Neuronal stem cell (in vitro differentiated cells): ENCODE measurements at places on chromosomes 4 and X.

DNA sequence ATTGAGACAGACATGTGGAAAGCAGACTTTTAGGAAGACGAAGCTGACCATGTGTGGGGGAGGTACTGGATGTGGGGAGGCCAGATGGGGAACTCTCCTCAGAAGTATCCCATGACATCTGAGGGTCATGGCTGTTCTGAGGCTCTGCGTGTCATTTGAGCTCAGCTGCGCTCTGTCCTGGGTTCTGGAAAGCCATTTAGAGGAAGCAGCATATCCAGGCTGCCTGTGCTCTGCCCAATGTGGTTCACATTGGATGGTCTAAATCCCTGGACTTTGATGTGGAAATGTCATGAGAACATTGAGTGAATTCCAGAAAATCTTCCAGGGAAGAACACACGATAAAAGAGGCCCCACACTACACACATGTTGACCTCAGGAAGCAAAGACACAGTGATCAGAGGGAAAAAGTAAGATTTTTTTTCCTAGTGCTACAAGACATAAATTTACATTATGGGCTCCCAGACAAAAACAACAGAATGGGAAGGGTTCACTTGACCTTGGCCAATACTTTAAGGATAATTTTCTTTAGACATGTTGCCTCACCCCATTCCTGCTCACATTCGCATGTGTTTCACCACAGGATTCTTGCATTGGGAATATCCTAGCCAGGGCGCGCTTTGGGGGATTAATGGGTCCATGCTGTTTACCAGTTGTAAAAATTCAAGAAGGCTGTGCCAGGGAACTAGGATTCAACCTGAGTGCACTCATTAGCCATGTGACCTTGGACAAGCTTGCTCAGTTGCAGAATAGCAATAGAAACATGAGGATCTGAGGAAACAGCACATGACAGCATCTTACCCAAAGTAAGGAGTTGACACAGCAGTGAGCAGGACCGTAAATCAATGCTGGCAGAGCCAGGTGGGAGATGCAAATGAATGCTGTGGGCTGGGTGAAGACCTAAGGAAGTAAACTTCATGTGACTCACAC, 73.2 kb upstream of the C1QTNF7 start:
- H3K4me3 ChIP-seq: no peak overlapping the region
- no peaks in the 10 kb centered on the region for H3K4me1 ChIP-seq
- no peak overlapping the region for H3K27ac ChIP-seq
- H3K36me3 ChIP-seq: no peaks in the 10 kb centered on the region
- no peak for DNase-seq

GRCh38 chr4:110294165-110294564, 95.8 kb upstream of the ELOVL6 start:
- DNase-seq: no peak
- no peaks in the 10 kb centered on the region for H3K36me3 ChIP-seq
- H3K27me3 ChIP-seq: no peaks in the 10 kb centered on the region

DNA sequence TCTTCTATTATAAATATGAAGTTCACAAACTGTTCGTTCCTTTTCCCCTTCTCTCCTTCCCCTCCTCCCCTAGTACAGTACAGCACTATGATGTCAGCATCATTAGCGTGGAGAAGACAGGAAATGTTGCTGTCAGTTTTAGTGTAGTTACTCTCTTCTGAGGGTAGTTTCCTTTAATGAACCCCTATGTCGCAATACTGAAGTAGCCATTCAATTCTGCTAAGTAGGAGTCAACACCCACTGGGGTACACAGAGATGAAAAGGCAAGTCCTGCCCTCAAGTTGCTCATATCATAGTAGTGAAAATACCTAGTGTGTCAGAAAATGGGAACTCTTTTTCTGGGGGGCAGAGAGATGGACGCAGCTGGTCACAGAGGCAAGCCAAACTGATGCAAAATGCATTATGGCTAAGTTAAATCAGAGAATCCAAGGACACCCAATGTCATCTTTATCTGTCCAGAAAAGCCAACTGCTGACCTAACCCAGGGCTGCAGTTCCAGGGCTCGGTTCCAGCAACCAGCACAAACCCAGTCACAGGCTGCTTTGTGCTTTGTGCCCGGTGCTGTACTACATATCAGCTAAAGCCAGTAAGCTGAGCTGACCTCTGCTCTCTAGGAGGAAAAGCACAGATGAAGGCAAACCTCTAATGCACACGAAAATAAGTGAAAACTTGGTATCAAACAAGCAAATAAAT, 31.5 kb downstream of the GRIA3 start:
- H3K36me3 ChIP-seq: no peaks in the 10 kb centered on the region
- H3K27ac ChIP-seq: no peak overlapping the region
- H3K27me3 ChIP-seq: peaks cover 6% of the 10 kb centered on the region
- H3K4me1 ChIP-seq: peaks cover 5% of the 10 kb centered on the region

- no peaks in the 10 kb centered on the region for H3K27me3 ChIP-seq
- H3K27ac ChIP-seq: no peak overlapping the region
- H3K4me1 ChIP-seq: no peaks in the 10 kb centered on the region
- no peak overlapping the region for H3K4me3 ChIP-seq
- no peak for DNase-seq
These were observed 10.5 kb downstream of the NELFA start for GRCh38 chr4:1998296-1998695.

GRCh38 chr4:156672492-156673305, 298.9 kb downstream of the PDGFC start:
- H3K4me1 ChIP-seq: peaks cover 2% of the 10 kb centered on the region
- H3K4me3 ChIP-seq: no peak overlapping the region
- no peak overlapping the region for H3K27ac ChIP-seq

DNA sequence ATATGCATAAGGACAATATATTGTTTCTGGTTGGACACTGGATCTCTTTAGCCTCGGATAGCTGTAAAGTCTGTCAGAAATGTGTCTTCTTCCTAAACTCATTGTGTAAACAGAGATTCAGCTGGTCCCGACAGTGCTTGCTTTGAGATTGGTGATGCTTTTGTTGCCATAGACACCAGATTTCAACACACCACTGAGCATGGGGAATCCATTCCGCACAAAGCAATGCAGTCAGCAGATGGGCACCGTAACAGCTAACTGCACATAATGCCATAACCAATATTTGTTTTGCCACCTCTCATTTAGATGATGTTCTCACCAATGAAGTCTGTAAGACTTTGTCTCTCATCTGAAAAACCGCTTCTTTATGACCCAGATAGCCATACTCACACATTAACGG, 33.3 kb upstream of the FAM47C start:
- no peak overlapping the region for H3K27ac ChIP-seq
- H3K36me3 ChIP-seq: no peaks in the 10 kb centered on the region
- H3K27me3 ChIP-seq: no peaks in the 10 kb centered on the region
- H3K4me1 ChIP-seq: no peaks in the 10 kb centered on the region

GRCh38 chr4:85780664-85781063, 305.7 kb downstream of the ARHGAP24 start:
- no peak overlapping the region for H3K4me3 ChIP-seq
- no peaks in the 10 kb centered on the region for H3K36me3 ChIP-seq
- H3K4me1 ChIP-seq: no peaks in the 10 kb centered on the region
- no peak overlapping the region for H3K27ac ChIP-seq
- no peak for DNase-seq
- H3K27me3 ChIP-seq: no peaks in the 10 kb centered on the region

DNA sequence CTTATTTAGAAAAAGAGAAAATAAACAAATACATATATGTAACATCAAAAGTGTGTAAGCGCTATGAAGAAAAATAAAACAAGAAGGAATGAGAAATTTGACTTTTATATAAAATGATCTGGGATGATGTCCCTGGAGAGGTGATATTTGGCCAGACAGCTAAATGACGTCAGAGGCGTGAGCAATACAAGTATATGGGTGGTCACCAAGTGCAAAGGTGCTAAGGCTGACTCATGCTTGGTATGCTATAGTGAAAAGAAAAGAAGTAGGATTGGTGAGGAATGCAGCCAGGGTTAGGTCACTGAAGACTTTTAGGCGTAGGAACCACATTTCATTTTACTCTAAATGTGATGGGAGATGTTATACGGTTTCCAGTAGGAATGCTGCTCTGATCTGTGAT, 1049.1 kb upstream of the TENM3 start:
- H3K27me3 ChIP-seq: no peaks in the 10 kb centered on the region
- DNase-seq: no peak
- peaks cover 8% of the 10 kb centered on the region for H3K4me1 ChIP-seq

DNA sequence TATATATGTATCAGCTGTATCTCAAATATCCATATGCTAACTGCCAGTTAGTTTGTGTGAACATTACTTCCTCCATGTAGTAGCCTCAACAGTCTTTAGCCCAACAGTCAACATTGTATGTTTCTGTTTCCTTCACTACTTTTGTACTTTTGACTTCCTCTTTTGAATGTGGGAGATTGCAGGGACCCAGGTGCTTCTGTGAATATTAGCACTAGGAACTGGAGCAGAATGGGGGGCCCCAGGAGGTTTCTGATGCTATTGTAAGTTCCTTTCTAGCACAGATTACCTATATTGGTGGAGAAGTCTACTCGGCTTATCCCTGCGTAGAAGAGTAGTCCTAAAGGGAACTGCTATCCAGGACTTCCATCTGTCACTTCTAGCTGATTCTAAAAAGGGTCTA, 2.3 kb downstream of the PLAC8 start:
- H3K4me3 ChIP-seq: no peak overlapping the region
- peaks cover 3% of the 10 kb centered on the region for H3K27me3 ChIP-seq
- H3K4me1 ChIP-seq: no peaks in the 10 kb centered on the region
- no peak for DNase-seq
- H3K36me3 ChIP-seq: no peaks in the 10 kb centered on the region
- H3K27ac ChIP-seq: no peak overlapping the region

DNA sequence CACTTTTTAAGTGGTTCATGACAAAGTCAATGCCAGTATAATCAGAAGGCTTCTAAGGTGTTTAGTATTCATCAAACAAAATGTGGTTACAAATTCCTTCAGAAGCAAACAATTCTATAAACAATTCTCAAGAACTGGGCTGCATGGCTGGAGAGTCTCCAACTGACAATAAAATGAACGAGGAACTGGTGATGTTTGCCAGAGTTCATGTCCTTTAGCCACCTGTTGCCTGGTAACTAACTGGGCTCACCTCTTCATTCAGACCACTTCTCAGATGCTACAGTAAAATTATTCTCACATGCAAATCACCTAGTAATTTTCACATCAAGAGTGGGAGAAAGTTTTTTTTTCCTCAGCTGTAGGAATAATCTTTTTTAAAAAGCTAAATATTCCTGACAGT, 53.3 kb downstream of the CAMK2D start:
- H3K27me3 ChIP-seq: no peaks in the 10 kb centered on the region
- H3K36me3 ChIP-seq: no peaks in the 10 kb centered on the region
- DNase-seq: no peak
- H3K4me3 ChIP-seq: no peak overlapping the region
- peaks cover 4% of the 10 kb centered on the region for H3K4me1 ChIP-seq

GRCh38 chr4:145792429-145792828, 112.5 kb downstream of the C4orf51 start:
- H3K27ac ChIP-seq: no peak overlapping the region
- no peak overlapping the region for H3K4me3 ChIP-seq
- H3K4me1 ChIP-seq: no peaks in the 10 kb centered on the region
- no peaks in the 10 kb centered on the region for H3K27me3 ChIP-seq
- H3K36me3 ChIP-seq: no peaks in the 10 kb centered on the region
- DNase-seq: no peak

DNA sequence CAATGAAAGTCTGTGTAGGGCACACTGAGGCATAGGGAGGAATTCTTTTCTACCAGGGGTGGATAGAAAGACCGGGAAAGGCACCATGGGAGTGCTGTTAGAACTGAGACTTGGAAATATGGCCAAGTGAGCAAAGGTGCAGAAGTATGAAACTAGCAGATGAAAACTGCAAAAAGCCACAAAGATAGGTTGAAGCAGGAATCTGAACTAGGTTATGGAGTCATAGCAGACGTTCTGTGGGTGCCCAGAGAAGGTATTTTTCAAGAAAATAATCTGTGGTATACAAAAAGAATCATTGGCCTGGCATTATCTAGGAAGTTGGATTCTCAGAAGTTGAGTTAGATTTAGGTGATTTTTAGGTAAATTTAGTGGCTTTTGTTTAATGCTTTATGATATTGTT, 48.5 kb downstream of the SMAD1 start:
- no peaks in the 10 kb centered on the region for H3K27me3 ChIP-seq
- H3K27ac ChIP-seq: no peak overlapping the region
- peaks cover 26% of the 10 kb centered on the region for H3K36me3 ChIP-seq
- no peak for DNase-seq
- peaks cover 21% of the 10 kb centered on the region for H3K4me1 ChIP-seq

DNA sequence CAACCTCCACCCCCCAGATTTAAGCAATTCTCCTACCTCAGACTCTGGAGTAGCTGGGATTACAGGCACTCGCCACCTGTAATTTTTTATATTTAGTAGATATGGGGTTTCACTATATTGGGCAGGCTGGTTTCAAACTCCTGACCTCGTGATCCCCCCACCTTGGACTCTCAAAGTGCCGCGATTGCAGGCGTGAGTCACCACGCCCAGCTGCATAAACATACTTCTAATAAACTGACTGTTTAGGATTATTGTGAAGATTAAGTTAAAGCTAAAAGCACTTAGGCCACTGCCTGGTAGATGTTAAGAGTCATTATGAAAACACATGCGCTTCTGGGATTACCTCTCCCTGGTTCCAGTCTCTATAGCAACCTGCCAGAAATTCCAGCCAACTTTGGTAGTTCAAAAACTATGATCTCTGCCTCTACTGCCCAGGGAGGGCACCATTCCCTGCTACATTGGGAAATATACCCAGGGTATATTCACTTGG, 30.2 kb upstream of the GRIA3 start:
- H3K36me3 ChIP-seq: no peaks in the 10 kb centered on the region
- no peaks in the 10 kb centered on the region for H3K27me3 ChIP-seq
- no peaks in the 10 kb centered on the region for H3K4me1 ChIP-seq
- no peak for DNase-seq
- H3K4me3 ChIP-seq: no peak overlapping the region

- H3K27ac ChIP-seq: no peak overlapping the region
- no peaks in the 10 kb centered on the region for H3K27me3 ChIP-seq
- peaks cover 4% of the 10 kb centered on the region for H3K4me1 ChIP-seq
- H3K4me3 ChIP-seq: no peak overlapping the region
- no peaks in the 10 kb centered on the region for H3K36me3 ChIP-seq
These were observed 12.1 kb downstream of the DDX60 start for GRCh38 chr4:168306476-168306875.
